Naive B cell (primary cell): ENCODE measurements at places on chromosomes 16 and 17.

DNA sequence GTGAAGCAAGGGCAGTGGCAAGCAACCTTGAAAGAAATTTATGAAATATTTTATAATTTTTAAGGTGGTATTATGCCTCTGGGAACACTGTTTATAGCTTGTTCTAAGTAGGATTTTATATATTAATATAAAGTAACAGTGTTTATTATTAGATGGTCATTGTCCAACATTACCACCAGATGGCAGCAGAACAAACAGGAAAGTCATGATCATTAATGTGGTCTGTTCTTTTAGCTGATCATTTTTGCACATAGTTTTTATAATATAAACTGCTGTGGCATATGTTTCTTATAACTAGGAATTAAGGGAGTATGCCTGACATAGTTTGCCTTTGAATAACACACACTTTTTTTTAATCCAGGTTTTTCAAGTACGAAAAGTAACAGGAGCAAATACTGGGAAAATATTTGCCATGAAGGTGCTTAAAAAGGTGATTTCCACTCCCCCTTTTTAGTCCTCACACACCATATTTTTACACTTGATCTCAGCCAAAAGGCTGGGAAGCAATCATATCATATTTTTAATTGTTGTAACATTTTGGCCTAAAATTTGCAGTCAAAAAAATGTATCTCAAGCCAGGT is 21.4 kb downstream of the RPS6KB1 start:
- DNase-seq, result peak; percentile 43

- no peak for DNase-seq
Observed at GRCh38 chr17:39979893-39980350, 685 bp upstream of the PSMD3 start.

GRCh38 chr17:33955461-33955860 is 299.6 kb upstream of the CCL2 start:
- DNase-seq, result no peak

DNA sequence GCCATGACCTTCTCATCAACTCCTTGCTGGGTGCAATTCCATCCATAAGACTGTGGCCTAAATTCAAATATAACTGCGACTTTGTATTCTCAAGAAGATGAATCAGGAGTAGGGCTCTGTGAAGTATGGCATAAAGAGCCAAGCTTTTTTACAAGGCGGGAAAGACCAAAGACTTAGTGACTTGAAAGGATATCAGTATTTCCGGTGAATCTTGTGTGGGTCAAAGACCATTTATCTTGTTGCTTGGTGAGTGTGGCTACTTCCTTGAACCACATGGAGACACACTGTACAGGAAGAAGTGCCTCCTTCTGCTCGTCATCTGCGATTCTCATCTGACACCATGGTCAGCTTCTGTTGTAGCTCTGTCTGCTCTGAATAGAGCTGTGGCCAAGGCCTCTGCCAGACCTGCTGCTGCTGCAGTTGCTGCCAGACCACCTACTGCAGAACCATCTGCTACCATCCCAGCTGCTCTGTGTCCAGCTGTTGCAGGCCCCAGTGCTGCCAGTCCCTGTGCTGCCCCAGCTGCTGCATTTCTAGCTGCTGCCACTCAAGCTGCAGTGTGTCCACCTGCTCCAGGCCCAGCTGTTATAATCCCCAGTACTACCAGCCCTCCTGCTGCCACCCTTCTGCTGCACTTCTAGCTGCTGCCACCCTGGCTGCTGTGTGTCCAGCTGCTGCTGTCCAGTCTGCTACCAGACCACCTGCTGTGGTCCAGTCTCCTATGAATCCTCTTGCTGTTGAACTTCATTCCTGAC is 6.1 kb upstream of the KRTAP2-4 start:
- DNase-seq, result no peak

- no peak for DNase-seq
Observed at GRCh38 chr17:40106760-40107521, 6.6 kb upstream of the NR1D1 start.

DNA sequence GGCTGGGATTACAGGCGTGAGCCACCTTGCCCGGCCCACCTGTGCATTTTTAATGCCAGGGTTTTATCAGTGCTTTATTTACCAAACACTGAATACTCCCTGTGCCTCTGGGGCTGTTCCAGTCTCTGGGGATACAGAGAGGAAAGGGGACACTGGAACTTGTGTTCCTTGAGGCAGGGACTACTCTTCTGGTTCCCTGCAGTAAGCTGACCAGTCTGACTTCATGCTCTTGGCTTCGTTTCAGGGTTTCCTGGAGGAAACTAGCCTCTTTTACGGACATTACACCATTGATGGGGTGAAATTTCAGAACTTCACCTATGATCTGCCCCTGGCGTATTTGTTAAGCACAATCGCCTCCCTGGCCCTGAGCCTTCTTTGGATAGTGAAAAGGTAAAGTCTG is 37.4 kb upstream of the COQ7 start:
- DNase-seq, result no peak

DNA sequence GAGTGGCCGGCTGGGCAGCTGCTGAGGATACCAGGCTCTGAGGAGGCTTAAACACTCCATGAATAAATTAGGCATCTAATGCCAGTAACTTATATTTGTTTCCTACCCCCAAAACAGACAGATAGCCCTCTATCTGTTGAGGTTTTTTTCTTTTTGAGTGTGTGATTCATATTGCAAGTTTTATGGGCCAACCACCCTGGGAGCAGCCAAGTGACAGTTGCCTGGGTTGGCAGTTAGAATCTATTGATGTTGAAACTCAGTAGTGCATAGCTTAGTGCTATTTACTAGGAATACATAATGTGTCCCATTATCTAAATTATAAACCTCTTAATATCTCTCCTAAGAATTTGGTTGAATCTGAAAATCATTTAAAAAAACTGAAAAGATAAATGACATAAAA is 397.4 kb downstream of the CA10 start:
- no peak for DNase-seq

DNA sequence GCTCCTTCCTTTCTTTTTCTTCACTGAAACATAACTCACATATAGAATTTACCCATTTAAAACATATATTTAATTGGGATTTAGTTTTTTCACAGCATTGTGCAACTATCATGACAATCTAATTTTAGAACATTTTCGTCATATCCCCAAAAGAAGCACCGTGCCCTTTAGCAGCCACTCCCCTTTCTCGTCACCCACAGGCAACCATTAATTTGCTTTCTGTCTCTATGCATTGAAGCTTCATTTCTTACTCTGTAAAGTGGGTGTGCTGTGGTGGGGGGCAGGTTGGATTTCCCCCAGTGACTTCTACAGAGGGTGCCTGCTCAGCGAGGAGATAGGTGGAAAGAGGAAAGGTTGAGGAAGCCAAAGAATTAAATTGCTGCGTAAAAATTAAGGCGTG is 35.8 kb downstream of the MRC2 start:
- DNase-seq, result no peak

- no peak for DNase-seq
Observed at GRCh38 chr17:75763269-75763607, 1.8 kb downstream of the GALK1 start.

GRCh38 chr17:79977708-79978547 is 57.7 kb downstream of the TBC1D16 start:
- no peak for DNase-seq

- no peak for DNase-seq
Observed at GRCh38 chr16:7976563-7976962, 613.7 kb downstream of the TMEM114 start.

- DNase-seq, result no peak
Observed at GRCh38 chr17:65388911-65389310, 172.5 kb downstream of the AXIN2 start.

DNA sequence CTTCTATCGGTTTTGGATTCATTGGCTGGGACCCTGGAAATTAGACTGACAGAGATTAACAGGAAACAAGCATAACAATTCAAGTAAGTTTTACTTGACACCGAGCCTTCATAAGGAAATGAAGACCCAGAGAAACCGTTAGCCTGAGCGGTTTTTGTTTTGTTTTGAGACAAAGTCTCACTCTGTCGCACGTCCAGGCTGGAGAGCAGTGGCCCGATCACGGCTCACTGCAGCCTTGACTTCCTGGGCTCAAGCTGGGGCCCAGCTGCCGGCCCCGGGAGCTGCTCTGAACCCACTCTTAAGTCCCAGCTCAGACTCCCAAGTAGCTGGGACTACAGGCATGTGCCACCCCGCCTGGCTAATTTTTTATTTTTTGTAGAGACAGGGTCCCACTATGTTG is 321.3 kb downstream of the SEC14L1 start:
- DNase-seq, result peak; percentile 69

GRCh38 chr17:77883213-77883650 is 75.3 kb upstream of the TNRC6C start:
- no peak for DNase-seq

DNA sequence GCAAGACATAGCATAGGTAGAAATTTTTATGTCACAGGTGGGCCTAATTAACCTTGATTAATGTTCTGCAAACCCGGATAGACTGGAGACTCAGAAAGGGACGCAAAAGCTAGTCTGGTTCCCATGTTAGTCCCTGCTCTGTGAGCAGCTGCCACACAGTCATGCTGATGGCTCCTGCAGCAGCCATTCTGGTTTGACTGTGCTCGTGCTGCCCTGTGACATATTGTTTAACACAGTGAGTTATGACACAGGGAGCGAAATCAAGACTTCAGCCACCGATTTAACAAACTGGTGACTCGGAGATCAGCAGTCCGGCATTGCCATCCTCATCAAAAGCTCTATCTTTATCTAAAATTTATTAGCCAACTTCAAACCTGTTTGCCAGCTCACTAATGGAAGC is 169.8 kb downstream of the WWOX start:
- no peak for DNase-seq

DNA sequence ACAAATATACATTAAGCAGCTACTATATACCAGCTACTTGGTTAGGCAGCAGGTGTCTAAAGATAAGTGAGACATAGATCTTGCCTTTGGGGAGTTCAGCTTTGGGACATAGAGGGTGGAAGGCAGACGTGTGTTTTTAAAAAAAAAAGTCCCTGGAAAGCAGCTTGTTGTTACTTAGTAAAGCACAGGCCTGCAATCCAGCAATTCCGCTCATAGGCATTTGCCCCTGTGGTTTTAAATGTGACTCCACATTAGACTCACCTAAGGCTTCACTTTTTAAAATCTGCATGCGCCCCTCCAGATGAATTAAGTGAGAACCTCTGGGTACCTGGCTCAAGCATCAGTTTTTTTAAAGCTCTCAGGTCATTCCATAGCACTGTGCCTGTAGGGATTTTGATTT is 7.2 kb upstream of the MLYCD start:
- no peak for DNase-seq

DNA sequence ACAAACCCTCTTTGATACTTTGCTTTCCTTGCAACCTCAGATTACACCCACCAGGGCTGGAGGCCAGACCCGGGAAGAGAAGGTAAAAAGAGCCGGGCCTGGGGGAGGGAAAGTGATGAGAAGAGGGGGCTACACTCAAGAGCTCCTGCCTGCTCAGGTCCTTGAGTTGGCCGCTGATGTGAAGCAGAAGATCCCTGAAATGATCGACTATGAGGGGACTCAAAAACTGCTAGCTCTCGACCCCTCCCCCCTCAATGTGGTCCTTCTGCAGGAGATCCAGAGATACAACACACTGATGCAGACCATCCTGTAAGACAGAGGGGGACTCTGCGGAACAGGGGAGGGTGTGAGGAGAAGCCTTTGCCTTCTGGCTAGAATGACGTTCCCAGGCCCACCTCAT is 2.8 kb upstream of the KDM6B start:
- DNase-seq, result no peak

DNA sequence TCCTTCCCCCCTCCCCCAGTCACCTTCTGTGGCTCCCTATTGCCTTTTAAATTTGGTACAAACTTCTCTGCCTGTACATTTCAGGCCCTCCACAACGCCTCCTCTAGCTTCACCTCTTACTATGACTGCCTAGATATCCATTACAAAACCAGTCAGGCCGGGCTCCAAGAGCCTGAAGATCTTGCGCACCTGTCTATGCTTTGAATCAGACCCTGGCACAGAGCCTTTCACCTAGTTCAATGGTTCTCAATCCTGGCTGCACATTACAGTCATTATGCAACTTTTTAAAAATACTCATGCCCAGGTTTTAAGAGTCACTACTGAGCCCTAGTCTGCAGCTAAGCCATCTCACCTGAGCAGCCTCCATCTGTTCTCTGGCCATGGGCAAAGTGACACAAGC is 1.6 kb upstream of the GAS7 start:
- no peak for DNase-seq

DNA sequence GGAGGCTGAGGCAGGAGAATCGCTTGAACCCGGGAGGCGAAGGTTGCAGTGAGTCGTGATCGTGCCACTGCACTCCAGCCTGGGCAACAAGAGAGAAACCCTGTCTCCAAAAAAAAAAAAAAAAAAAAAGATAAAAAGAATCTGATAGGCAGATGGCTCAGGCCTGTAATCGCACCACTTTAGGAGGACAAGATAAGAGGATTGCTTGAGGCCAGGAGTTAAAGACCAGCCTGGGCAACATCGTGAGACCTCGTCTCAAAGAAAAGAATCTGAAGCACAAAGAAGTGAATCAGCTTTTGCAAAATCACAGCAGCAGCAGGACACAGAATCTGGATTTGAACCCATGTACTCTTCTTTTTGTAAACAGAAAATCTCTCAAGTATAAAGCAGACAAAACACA is 7.6 kb downstream of the NOB1 start:
- DNase-seq, result no peak

DNA sequence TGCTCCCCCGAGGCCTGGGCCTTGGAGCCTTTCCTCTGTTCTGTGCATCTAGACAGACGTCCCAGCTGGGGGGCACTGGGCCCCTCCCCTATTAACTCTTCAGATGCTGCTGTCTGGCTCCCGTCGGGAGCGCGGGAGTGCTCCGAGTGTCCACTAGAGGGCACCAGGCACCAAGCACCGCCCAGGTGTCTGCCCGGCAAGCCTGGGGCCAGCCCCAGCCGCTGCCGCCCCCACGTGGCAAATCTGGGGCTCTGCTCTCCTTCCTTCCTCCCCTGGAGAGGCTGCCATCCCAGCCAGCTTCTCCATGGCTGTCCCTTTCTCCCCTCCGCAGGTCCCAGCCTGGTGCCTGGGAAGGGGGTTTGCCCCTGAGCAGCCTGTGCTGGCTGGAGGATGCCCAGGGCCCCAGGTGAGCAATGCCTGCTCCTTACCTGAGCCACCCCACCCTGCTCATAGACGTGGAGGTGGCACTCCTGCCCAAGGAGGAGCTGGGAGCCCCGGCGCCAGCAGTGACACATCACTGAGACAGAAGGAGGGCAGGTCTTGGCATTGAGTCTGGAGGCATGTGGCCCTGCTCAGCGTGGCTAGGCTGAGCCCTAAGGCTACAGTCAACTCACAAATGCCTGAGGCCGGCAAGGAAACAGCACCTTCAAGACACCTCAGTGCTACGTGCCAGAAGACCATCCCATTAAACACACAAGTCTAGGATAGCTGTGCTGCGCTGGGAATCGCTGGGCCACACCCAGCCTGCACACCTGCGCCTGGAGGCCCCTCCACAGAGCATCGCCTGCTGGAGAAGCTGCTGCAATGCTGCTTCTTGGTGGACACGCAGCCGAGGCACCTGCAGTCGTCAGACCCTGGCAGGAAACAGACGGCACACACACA is 19.7 kb downstream of the TMEM235 start:
- peak; percentile 84 for DNase-seq

DNA sequence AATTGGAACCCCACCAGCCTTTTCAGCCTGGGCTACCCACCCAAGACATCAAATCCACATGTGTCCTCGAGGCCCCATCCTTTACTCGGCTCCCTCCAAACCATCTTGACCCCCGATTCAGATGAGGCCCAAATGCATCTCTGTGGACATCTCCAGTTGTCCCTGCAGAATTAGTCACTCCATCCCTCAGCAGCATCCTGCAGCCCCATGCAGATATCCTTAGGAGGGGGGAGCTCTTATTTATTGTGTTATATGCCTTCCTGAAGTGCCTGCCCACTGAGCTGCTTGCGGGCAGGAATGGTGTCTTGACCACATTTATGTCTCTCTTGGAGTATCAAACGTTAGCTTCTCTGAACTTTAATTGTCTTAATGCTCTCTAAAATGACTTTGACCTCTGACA is 15.6 kb downstream of the CDK5RAP3 start:
- DNase-seq, result no peak
